Activated CD4-positive, alpha-beta T cell treated with anti-CD3 and anti-CD28 coated beads for 24 hours (primary cell): ENCODE measurements at places on chromosomes 7 and 10.

DNA sequence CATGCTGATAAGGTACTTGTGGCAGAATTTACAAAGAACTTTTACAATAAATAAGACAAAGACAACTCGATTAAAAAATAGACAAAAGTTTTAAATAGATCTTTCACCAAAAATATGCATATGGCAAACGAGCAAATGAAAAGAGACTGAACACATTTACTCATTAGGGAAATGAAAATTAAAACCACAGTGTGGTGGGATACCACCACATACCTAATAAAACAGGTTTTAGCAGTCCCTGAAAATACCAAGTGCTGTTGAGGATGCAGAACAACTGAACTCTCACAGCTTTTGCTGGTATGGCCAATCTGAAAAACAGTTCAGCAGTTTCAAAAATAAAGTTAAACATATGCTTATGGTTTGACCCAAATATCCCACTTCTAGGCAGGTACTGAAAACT is 205.4 kb upstream of the ADO start:
- no peak for DNase-seq

DNA sequence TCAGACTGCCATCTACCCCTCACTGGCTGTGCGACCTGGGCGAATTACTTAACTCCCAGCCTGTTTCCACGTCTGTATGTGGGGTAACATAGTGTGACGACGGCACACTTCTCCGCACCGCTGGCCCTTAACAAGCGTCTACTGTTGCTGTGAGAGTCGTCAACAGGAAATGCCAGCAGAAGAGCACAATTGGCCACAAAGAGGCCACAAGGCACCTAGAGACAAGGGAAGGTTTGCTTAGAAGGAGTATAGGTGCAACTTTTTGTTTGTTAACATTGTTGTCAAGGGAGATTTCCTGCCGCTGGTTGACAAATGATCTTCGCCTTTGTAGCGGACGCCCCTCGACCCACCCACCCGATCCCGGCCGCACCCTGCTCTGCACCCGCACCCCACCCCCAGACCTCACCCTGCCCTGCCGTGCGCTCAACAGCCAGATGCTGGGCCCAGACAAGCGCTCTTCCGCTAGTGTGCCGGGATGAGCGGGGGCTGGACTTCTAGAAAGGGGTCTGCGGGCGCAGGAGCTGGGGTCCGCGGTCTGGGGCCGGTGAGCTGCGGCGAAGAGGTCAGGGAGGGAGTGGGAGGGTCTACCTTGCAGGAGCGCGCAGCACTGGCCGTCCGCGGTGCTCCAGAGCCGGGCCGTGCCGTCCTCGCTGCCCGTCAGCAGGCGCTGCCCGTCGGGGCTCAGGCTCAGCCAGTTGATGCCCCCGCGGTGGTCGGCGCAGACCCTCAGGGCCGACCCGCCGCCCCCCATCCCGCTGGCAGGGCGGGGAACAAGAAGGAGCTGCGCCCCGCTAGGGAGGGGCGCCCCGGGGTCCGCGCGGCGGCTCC is 785 bp downstream of the WDR86 start:
- DNase-seq, result no peak

DNA sequence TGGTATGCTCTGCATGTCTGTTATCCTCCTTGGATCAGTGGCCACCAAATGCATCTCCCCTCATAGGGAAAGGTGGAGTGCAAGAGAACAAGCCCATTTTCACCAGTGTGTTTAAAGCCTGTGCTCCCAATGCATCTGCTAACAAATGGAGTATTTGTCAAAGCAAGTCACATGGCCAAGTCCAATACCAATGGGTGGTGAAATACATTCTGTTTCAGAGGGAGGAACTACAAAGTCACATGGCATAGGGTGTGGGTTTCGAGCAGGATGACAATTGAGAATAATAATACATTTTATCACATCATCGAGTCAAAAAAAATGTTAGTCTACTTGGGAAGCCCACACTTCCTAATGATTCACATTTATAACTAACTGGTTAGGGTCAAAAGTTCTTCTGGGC is 62.7 kb downstream of the SUGCT start:
- DNase-seq, result no peak

DNA sequence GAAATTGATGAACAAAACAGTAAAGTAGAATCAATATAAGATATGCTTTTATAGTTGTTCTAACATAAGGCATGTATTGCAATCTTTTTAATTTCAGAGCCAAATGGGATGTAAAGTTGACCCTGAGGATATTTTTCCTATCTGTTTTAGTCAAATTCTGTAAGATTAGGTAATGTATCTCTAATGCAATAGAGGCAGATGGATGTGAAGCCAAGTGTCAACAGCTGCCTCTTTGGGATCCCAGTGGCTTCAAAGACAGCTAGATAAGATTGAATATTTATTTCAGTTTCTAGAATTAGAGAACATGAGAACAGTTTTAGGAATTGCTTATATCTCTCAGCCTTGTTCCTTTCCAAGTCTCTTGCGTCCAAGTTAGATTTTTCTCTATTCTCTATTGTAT is 208.3 kb downstream of the DNAJB9 start:
- no peak for DNase-seq

DNA sequence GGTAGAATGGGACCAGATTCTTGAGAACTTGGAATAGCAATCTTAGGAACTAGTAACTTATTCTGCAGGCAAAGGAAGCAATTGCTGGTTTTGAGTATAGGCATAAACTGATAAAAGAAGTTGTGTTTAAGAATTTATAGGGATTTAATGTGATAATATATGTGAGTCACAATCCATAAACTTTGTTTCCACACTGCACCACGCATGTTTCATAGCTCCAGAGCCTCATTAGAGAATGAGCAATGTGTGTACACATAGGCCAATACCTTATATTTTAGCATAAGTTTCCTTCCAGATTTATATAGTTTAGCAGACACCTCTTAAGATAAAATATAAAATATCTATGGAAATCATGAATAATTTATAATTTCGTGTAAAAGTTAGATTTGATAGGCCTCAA is 175.5 kb upstream of the SEMA3A start:
- DNase-seq, result no peak

GRCh38 chr10:109219935-109220605 is 703.2 kb downstream of the XPNPEP1 start:
- DNase-seq, result no peak

- no peak for DNase-seq
These were observed 244.2 kb downstream of the CELF2 start for GRCh38 chr10:11261687-11262493.

- DNase-seq, result no peak
These were observed 22.3 kb downstream of the AGK start for GRCh38 chr7:141573511-141573910.

DNA sequence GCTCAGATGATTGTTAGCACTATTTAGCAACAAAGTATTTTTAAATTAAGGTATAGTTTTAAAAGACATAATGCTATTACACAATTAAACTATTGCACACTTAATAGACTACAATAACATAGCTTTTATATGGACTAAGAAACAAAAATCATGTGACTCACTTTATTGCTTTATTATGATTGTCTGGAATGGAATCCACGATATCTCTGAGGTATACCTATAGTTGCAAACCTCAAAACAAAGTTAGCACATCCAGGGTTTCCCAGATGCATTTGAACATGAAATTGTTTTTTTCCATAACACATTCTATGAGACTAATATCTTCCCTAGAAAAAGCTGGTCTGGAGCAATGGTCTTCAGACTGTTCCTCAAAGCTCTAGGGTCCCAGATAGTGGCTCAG is 18.3 kb upstream of the RPEL1 start:
- no peak for DNase-seq

DNA sequence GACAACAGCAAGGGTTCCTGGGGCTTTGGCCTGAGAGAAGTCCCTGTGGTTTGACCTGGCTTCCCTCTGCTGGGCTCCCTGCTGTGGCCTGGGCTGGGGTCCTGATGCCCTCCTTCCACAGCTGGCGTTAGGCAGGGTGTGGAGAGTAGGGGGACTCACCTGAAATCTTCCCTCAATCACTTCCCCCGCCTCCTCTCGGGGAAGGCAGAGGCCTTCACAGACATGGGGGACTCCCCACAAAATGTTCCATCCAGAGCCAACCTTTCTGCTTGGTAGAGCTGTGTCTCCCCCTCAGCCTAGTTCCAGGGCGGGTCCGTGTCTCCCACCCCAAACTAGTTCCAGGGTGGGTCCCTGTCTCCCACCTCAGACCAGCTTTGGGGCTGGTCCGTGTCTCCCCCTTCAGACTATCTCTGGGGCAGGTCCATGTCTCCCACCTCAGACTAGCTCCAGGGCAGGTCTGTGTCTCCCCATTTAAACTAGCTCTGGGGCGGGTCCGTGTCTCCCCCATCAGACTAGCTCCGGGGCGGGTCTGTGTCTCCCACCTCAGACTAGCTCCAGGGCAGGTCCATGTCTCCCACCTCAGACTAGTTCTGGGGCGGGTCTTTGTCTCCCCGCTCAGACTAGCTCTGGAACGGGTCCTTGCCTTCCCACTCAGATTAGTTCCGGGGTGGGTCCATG is 2.2 kb downstream of the PVRIG start:
- no peak for DNase-seq

GRCh38 chr7:11833431-11833830 is 1.4 kb upstream of the THSD7A start:
- DNase-seq, result no peak

DNA sequence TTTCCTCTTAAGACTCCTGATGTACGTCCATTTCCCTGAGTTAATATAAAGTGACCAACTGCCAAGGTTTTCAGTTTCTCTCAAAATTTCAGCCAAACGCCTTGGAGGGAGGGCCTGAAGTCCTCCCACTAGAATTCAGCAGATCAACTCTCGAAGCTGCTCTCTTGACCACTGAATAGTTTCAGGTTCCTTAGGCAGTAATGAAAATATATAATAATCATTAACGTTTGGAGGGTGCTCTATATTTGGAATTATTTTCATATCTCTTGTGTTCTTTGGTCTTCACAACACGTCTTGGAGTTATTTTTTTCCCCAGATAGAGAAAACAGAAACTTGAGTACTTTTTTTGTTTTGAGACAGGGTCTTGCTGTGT is 123.6 kb upstream of the SFMBT2 start:
- no peak for DNase-seq

DNA sequence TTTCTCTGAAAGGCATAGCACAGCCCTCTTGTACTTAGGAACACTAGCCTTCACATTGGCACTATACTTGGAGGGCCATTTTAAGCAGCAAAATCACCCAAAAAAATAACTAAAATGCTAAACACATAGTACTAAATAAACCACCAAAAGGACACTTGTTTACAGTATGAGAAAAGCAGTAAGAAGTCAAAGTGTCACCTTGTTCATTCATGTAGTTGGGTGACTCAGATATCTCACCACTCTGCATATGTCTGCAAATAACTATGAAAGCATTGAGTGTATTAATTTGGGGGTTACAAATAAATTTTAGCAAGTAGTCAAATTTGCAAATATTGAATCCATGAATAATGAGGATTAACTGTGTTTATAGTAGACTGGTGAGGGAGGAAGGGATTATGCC is 107.6 kb downstream of the ELAPOR2 start:
- DNase-seq, result no peak

- DNase-seq, result no peak
These were observed 322.8 kb downstream of the GLRX3 start for GRCh38 chr10:130459011-130459410.

DNA sequence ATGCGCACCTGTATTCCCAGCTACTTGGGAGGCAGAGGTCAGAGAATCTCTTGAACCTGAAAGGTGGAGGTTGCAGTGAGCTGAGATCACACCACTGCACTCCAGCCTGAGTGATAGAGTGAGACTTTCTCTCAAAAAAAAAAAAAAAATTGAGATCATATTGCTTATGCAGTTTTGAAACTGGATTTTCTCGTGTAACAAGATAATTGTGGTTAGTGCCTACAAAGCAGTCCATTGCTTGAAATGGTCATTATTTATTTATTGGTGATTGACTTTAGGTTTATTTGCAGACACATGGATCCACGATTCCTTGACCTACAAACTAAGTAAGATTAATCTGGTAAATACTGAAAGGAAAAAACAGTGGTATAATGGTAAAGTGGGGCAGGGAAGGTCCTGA is 149.8 kb downstream of the TAX1BP1 start:
- DNase-seq, result no peak

DNA sequence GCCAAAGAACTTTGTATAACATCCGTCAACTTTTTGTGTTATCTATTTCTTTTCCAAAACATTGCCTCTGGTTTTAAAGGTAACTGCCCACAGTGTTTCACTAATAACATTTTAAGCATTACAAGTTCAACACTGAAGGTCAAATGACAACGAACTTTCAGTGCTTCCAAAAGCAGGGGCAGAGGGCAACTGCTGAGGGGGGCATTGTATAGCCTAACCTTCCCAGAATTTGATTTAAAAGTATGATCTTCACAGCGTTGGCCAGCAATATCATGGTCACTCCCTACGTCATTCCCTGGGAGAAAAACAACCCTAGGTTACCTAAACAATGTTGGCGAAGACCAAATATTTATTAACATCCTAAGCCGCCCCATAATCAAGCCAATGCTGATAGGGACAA is 2.5 kb upstream of the GOT1 start:
- DNase-seq, result no peak

DNA sequence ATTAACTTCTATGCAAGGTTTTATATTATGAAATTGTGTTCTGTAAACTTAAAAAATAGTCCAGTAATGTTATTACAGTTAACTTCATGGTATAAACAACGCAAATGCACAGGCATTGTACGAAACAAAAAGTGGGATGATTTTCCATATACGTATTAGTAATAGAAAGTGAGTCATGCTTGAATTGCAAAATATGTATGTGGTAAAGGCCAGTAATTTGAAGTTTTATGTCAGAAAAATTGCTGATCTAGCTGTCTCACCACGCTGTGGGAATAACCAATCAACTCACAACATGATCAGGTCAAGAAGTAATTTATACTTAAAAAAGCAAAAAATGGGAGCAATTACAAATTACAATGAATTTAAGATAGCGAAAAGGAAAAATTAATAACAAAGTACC is 37.0 kb upstream of the GLI3 start:
- DNase-seq, result no peak

DNA sequence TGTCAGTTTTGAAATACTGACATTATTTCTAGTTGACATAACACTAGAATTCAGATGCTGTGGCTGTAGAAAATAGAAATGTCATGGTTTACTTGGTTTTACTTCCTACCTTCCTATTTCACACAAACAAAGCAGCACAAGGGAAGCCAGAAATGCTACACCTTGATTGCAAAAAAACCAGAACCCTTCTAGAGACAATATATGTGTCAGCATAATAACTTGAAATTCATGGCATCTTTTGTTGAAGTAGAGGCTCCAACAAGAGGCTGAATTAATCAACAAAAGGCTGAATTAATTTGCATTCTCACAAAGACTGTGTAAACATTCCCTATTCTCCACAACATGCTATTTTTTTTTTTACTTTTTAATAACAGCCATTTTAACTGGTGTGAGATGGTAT is 25.2 kb downstream of the ZNF117 start:
- DNase-seq, result no peak
